ENCODE measurements at places on chromosomes 2 and 18.

- no peak for DNase-seq
These were observed 15.4 kb upstream of the ACYP2 start for GRCh38 chr2:54099829-54100585.

DNA sequence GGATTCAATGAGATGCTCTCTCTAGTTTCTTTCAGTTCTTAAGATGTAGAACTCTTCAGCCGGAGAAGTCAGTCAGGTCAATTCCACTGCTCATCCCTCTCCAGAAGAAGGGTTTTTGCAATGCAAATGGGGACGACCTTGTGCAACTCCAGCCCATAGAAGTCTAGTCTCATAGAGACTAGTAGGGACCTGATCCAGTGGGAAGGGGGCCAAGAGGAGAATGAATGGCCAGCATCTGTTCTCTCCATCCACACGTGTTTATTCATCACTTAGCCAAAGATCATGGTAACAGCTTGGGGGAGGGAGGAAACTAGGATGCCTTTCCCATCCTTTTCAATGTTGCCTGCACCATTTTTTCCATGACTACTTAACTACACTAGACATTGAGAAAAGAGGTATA is 120.2 kb downstream of the LAMA3 start:
- no peak for DNase-seq

DNA sequence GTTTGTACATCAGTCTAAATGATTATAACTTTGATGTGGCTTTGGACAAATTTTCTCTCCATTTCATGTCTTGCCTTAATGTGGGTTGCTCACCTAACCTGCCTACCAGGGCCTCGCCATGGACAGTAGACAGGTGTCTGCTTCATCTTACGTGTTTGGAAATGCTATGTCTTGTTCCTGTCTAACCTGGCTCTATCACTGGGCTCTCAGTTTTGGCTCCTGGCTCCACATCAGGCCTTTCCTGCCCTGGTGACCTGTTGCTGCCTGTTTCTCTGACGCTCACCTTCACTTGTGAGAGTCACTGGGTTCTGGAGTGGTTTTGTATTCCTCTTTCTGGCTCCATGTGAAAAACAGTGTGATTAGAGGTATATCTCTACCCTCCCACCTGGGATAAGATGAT is 65.9 kb downstream of the PHLPP1 start:
- no peak for DNase-seq

- no peak for DNase-seq
These were observed 29.5 kb upstream of the SMAD7 start for GRCh38 chr18:48979944-48980890.

DNA sequence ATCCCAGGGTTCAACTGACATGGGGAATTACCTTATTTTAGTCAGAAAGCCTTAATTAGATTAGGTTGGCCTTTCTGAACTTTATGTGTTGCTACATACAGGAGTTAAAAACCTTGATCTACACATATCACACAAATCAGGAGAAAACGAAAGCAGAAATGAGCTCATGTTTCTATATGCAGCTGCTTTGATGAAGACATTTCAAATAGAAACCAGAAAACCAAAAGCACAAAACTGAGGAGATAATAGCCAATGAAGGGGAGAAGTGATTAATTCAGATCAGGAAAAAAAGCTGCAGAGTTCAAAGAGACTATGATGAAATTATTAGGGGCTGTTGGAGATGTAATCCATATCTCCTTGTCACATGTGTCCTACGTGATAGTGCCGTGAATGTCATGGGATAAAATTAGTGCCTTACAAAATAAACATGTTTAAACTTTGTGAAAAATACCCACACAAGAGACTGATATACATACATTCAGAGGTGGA is 255.0 kb downstream of the CAMKMT start:
- no peak for DNase-seq

- no peak for DNase-seq
These were observed 22.0 kb downstream of the MARCHF4 start for GRCh38 chr2:216350214-216350791.

DNA sequence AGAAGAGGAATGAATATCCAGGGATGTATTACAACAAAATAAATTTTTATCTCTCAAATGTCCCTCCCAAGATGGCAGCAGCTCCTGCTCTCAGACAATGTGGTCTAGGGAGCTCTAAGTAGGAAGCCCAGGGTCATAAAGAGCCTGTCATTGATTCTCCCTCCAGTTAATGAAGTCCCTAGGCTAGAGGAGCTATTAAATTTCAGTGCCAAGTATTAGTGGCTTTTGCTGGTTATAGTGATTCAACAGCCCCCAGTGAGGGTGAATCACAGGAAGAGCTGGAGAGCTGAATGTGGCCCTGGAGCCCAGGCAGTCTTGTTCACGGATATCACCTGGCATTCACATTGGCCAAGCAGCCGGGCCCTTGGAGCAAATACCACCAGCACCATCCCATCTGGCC is 109.8 kb upstream of the YPEL5 start:
- no peak for DNase-seq
